ENCODE measurements at places on chromosomes 2 and 18. TPM values are rescaled to one million over a fixed set of nuclear protein-coding genes. Genes with fewer than 3 reads are reported as not detected.

GRCh38 chr18:44568986-44569385 lies 111.7 kb upstream of the SETBP1 start:
- no peaks in the 10 kb centered on the region for H3K4me1 ChIP-seq
- no peaks in the 10 kb centered on the region for H3K27me3 ChIP-seq
- no peaks in the 10 kb centered on the region for H3K36me3 ChIP-seq
- no peak for DNase-seq
- no peak overlapping the region for H3K4me3 ChIP-seq

DNA sequence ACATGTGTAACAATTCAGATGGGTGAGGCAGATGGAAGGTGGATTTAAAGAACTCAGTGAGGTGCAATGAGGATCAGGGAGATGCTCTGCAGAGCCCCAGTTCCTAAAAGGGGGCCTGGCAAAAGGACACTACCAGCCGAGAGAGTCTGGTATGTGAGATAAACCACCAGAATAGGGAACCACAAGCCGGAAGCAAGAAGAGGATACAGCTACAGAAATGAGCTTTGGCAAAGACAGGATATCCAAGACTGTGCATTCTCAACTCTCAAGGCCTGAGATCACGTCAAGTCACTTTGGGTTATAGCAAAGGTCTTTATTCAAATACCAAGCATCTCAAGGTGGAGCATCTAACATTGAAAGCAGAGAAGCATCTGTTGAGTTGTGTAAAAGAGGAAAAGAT lies 293.5 kb downstream of the ARHGAP15 start:
- no peaks in the 10 kb centered on the region for H3K27me3 ChIP-seq
- H3K27ac ChIP-seq, result no peak overlapping the region
- no peak for DNase-seq

The NCK2 gene
- 31.1 TPM for total RNA-seq

DNA sequence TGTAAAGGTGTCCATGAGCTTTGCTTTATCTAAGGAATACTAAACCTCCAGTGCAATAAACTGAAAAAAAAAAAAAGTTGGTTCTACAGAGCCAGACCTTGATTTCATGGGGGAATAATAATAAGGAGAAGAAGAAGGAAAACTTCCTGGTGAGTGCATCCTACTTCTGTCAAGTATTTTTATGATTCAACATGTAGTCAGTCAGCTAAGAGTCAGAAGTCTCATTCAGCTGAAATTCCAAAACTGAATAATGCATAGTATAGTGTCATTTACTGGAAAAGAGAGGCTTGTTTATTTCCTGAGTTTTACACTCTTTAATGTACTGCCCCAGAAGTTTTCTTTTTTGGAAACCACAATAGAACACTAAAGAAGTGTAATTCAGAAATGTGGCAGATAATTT lies 77.8 kb upstream of the TACR1 start:
- H3K4me1 ChIP-seq, result peaks cover 3% of the 10 kb centered on the region
- DNase-seq, result no peak
- no peaks in the 10 kb centered on the region for H3K36me3 ChIP-seq
- no peak overlapping the region for H3K4me3 ChIP-seq

DNA sequence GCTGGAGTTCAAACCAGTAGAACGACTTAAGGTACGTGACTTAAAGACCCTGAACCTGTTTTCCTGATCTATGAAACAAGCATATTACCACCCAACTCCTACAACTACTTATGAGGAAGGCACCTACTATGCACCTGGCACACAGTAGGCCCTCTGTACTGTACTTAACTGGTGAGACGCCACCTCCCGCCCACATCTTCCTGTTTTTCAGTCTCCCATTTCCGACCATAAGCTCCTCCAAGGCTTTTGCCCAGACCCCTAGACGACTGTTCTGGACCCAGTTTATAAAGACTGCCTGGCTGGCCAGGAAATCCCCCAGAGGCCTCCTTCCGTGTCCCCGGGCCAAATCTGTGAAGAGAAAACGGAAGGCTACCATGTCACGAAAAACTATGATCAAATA lies 1.5 kb downstream of the GALNT14 start:
- H3K4me3 ChIP-seq, result no peak overlapping the region
- H3K4me1 ChIP-seq, result peaks cover 23% of the 10 kb centered on the region
- H3K27me3 ChIP-seq, result peaks cover 38% of the 10 kb centered on the region
- H3K27ac ChIP-seq, result no peak overlapping the region

GRCh38 chr2:17877811-17878280 lies 621 bp upstream of the KCNS3 start:
- no peaks in the 10 kb centered on the region for H3K36me3 ChIP-seq
- H3K27me3 ChIP-seq, result peaks cover 53% of the 10 kb centered on the region
- DNase-seq, result peak; percentile 5
- H3K4me1 ChIP-seq, result peaks cover 20% of the 10 kb centered on the region
- H3K27ac ChIP-seq, result peak overlapping the region; percentile 33

GRCh38 chr2:54714996-54715395 lies 8.5 kb upstream of the EML6 start:
- no peaks in the 10 kb centered on the region for H3K27me3 ChIP-seq
- H3K4me1 ChIP-seq, result no peaks in the 10 kb centered on the region
- DNase-seq, result no peak
- no peaks in the 10 kb centered on the region for H3K36me3 ChIP-seq
- H3K27ac ChIP-seq, result no peak overlapping the region
- no peak overlapping the region for H3K4me3 ChIP-seq

The KIAA1328 gene
- total RNA-seq, result 5.4 TPM

The TUBA3E gene
- total RNA-seq, result 4.7 TPM

The IL1RL2 gene
- 0.92 TPM for total RNA-seq

GRCh38 chr18:32674491-32674890 lies 98.3 kb downstream of the KLHL14 start:
- no peaks in the 10 kb centered on the region for H3K4me1 ChIP-seq
- H3K36me3 ChIP-seq, result no peaks in the 10 kb centered on the region
- no peak for DNase-seq
- no peak overlapping the region for H3K4me3 ChIP-seq

DNA sequence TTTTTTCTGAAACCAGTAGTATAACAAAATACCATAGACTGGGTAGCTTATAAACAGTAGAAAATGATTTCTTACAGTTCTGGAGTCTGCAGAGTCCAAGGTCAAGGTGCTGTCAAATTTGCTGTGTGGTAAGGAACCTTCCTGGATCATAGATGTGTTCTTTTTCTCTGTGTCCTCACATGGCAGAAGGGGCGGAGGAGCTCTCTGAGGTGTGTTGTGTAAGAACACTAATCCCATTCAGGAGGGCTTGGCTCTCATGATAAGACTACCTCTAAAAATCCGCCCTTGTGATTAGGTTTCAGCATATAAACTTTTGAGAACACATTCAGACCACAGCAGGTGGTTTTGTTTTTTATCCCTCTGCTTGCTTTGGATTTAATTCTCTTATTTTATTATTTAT lies 25.7 kb downstream of the ANKRD62 start:
- H3K27me3 ChIP-seq, result no peaks in the 10 kb centered on the region
- H3K4me1 ChIP-seq, result no peaks in the 10 kb centered on the region
- H3K27ac ChIP-seq, result no peak overlapping the region
- no peak for DNase-seq

GRCh38 chr2:29201979-29202378 lies 86.8 kb downstream of the CLIP4 start:
- H3K4me1 ChIP-seq, result no peaks in the 10 kb centered on the region
- no peak overlapping the region for H3K27ac ChIP-seq
- no peak for DNase-seq
- no peaks in the 10 kb centered on the region for H3K36me3 ChIP-seq
- H3K27me3 ChIP-seq, result no peaks in the 10 kb centered on the region

The SERPINB10 gene
- not detected for total RNA-seq

DNA sequence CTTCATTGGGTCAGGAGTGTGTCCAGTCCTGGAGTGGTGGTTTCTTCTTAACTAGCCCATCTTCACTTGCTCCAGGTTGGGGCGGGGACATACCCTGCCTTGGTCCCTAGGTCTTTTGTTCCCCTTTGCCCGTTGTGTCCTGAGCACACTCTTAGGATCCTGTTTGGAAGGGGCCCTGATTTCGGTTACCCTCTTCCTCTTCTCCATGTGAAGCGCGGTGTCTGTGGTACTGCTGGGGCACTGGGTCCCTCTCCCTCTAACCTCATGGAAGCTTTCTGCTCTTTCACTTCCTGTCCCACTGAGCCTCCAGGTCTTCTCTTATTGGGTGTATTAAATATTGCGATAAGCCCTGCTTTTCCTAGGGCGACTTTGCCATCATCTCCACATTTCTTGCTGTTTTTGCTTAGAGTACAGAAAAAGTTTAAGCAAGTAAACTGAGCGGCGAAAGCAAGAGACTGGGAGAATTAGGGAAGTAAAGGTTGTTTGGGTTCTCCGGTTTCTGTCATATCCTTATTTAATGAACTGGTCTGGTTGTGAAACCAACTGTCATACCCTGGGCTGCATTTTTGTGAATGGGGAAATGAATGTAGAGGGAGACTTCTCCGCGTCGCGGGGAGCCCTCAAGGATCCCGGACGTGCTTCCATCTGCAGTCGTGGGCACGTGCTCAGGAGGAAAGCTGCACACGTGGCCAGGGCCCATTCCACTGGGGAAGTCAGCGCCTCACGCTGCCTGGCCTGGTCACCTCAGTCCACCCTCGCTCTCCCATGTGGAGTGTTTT lies 73.8 kb upstream of the B3GNT7 start:
- peak overlapping the region; percentile 35 for H3K27ac ChIP-seq
- peaks cover 16% of the 10 kb centered on the region for H3K4me1 ChIP-seq
- no peaks in the 10 kb centered on the region for H3K36me3 ChIP-seq
- H3K4me3 ChIP-seq, result no peak overlapping the region

DNA sequence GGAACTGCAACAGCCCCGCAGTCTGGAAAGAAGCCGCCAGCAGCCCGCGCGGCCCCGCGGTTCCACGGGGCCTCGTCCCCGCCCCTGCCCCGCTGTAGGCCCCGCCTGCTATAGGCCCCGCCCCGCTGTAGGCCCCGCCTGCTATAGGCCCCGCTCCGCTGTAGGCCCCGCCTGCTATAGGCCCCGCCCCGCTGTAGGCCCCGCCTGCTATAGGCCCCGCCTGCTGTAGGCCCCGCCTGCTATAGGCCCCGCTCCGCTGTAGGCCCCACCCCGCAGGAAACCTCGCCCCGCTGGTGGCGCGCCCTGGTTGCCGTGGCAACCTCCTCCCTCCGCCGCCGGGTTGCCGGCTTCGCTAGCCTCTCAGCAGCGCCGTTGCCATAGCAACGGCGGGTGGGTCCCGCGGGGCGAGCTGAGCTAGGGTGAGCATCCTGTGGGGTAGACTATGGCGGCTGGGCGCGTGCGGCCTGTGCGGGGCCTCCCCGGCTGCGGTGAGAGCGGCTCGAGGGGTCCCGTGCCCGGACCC lies 12.2 kb upstream of the KIF1A start:
- peaks cover 11% of the 10 kb centered on the region for H3K4me1 ChIP-seq
- DNase-seq, result peak; percentile 89

The TM4SF20 gene
- total RNA-seq, result not detected

DNA sequence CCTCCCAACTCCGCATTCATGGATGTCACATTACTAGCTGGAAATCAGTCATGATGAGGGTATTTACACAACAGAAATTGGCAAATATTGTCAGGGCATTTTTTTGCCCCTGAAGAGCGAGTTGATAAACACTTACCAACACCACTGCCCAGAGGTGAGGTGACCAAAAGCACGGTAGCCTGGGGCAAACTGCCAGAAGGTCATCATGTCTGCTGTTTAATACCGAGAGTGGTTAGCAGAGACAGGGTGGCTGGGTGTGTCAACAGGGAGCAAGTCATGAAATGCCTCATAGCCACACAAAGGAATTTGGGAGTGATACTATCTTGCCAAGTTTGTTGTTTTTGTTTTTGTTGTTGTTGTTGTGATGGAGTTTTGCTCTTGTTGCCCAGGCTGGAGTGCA lies 37.0 kb upstream of the EPC2 start:
- H3K4me3 ChIP-seq, result no peak overlapping the region
- H3K4me1 ChIP-seq, result no peaks in the 10 kb centered on the region
- no peaks in the 10 kb centered on the region for H3K36me3 ChIP-seq
- H3K27me3 ChIP-seq, result no peaks in the 10 kb centered on the region
- DNase-seq, result no peak

DNA sequence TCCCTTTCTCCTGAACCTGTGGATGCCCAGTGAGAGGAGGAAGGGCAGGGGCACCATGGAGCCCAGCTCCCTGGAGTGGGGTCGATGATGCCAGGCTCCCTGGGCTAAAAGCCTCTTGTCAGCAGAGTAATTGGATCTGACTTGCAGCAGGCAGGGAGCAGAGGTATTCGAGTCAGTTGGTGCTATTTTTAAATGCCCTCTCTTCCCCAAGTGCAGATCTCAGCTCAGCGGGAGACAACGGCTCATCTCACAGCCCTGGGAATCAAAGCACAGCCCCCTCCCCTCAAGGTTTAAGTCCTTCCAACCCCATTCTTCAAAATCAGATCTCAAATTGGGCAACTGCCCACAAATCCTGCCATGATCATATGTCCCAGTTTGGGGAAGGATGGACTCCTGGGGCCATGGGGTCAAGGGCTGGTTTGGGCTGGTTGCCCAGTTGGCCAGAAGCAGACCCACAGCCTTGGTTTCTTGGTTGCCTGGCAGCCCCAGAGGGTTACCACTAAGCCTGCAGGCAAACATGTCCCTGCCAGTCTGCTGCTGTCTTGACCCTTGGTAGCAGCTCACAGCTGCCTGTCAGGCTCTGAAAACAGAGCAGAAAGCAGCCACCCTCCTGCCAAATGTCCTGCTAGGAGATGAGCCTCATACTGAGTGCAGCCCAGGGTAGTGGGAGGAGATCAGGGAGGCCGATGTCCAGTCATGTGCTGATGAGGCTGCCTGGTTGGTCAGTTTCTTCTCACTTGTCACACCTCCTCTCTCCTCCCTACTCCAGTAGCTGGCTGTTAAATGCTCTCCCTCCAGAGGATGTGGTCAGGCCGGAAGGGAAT lies 244.9 kb downstream of the LOXHD1 start:
- peaks cover 49% of the 10 kb centered on the region for H3K4me1 ChIP-seq
- peak overlapping the region; percentile 89 for H3K27ac ChIP-seq
- peak; percentile 40 for DNase-seq
- no peak overlapping the region for H3K4me3 ChIP-seq

GRCh38 chr2:142008135-142008744 lies 122.6 kb downstream of the LRP1B start:
- no peaks in the 10 kb centered on the region for H3K27me3 ChIP-seq
- H3K4me3 ChIP-seq, result no peak overlapping the region
- H3K27ac ChIP-seq, result no peak overlapping the region
- DNase-seq, result no peak
- no peaks in the 10 kb centered on the region for H3K4me1 ChIP-seq

DNA sequence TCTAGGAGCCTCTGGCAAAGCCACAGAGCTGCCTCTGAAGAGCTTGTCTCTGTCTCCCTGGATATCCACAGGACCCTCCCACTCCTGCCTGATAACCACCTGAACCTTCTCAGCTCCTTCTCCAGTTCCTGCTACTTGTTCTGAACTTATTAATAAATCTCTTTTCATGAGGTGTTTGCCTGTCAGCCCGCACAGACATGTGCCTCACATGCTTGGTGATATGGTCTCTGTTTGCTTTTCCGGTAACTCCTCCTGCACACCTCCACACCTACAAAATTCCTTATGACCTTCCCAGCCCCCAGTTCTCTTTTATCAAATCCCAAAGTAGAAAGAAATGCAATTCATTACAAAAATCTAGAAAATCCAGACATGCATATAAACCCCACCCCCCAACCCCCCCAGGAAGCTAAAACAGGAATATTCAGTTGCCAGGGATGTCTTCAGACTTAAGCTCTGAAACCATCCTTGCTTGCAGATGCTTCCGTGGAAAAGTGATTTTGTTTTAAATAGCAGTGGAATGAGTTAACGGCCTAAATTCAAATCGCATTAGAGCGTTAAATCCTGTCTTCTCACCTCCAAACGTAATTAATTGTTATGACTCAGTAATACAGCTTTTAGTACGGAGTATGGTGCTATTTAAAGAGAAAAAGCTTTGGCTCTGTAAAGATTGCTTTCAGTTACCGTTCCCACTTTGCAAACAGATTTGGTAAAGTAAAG lies 2.1 kb upstream of the PID1 start:
- H3K36me3 ChIP-seq, result no peaks in the 10 kb centered on the region
- DNase-seq, result no peak
- H3K27me3 ChIP-seq, result peaks cover 18% of the 10 kb centered on the region
- H3K4me3 ChIP-seq, result no peak overlapping the region
- no peak overlapping the region for H3K27ac ChIP-seq

The TMEM127 gene
- total RNA-seq, result 110 TPM

Measured in heart right ventricle (tissue), 16 donors.